Fibroblast of skin of abdomen (primary cell): ENCODE measurements at places on chromosomes 3 and 15.
A peak's percentile ranks its signal among the peaks of the same experiment; 100 is the strongest.

GRCh38 chr15:84570164-84570735, 30.6 kb upstream of the ZSCAN2 start:
- DNase-seq: peak; percentile 25

DNA sequence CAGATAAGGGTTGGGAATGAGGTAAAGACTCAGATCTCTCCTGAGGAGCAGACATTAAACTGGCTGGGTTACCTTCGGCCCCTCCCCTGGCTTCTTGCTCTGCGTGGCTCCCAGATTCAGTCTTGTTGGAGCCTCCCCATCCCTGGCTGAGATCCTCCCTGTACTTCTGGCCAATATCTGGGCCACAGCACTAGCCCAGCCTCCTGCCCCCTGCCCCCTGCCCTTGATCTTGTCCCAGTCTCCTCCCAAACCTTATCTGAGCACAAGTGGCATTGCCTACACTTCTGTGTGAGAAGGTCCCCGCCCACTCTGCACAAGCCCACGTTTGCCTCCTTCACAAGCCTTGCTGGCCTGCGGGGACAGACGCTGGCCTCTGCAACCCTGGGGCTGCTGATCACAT, 16.8 kb downstream of the PLA2G4F start:
- no peak for DNase-seq

- peak; percentile 83 for DNase-seq
Measured at GRCh38 chr15:81492331-81492968, 118.4 kb upstream of the TMC3 start.

- DNase-seq: no peak
Measured at GRCh38 chr3:14423963-14424362, 21.6 kb downstream of the SLC6A6 start.

DNA sequence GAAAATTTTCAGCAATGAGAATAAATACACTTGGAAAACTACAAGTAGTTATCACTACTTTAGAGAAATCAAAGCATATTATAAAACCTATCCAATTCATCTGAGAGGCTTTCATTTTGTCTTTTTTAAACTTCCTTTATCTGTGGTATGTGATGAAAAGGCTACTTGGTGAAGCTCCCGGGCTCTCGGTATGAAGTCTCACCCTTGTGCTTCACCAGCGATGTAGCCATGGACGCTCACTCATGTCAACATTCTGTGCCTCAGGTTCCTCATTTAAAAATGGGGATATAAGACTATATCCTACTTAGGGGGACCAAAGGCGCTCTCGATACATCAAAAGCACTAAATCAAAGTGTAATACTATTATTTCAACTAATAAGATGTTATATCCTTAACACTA, 14.9 kb downstream of the SATB1 start:
- DNase-seq: no peak

GRCh38 chr15:86236356-86237110, 156.9 kb downstream of the AGBL1 start:
- DNase-seq: no peak

DNA sequence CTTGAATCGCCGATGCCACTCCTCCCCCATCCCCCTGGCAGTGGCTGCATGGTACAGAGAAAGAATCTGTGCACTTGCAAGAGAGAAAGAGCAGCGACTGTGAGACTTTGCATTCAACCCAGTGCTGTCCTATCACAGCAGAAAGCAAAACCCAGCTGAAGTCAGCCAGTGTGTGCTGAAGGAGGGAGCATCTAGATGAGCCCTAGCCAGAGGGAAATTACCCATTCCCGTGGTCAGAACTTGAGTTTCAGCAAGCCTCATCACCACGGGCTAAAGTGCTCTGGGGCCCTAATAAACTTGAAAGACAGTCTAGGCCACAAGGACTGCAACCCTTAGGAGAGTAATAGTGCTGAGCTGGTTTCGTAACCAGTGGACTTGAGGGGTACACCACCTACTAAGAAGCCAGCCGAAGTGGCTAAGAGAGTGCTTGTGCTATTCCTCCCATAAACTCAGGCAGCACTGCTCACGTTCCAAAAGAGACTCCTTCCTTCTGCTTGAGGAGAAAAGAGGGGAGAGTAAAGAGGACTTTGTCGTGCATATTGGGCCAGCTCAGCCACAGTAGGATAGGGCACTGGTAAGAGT, 15.2 kb upstream of the PIK3R4 start:
- no peak for DNase-seq
